ENCODE measurements at places on chromosomes 2 and 18.

DNA sequence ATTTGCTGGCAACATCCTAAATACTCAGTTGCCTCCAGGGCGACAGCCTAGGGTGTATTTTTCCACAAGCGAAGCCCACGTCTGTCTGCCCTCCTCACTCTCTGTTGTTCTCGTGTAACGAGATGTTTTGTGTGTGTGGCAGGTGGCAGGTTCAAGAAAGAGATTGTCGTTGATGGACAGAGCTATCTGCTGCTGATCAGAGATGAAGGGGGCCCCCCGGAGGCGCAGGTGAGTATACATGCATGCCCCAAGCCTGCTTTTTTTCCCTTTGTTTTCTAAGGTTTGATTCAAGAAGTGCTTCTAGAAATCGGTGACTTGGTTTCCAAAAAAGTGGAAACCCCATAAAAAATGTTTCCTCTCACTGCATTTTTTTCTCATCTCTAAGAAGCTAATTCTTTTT lies 247.0 kb downstream of the AGAP1 start:
- no peaks in the 10 kb centered on the region for H3K27me3 ChIP-seq
- H3K4me3 ChIP-seq: no peak overlapping the region
- H3K27ac ChIP-seq: no peak overlapping the region
- no peaks in the 10 kb centered on the region for H3K4me1 ChIP-seq
- DNase-seq: no peak

GRCh38 chr18:7417727-7418126 lies 149.4 kb upstream of the PTPRM start:
- H3K27me3 ChIP-seq: no peaks in the 10 kb centered on the region
- H3K4me1 ChIP-seq: peaks cover 7% of the 10 kb centered on the region
- no peak for DNase-seq
- H3K27ac ChIP-seq: no peak overlapping the region
- no peak overlapping the region for H3K4me3 ChIP-seq
- no peaks in the 10 kb centered on the region for H3K36me3 ChIP-seq

GRCh38 chr2:201040867-201041628 lies 30.4 kb downstream of the HYCC2 start:
- H3K27ac ChIP-seq: no peak overlapping the region
- H3K4me3 ChIP-seq: no peak overlapping the region

- DNase-seq: no peak
- no peak overlapping the region for H3K4me3 ChIP-seq
- no peaks in the 10 kb centered on the region for H3K27me3 ChIP-seq
- no peaks in the 10 kb centered on the region for H3K4me1 ChIP-seq
These were observed 116.6 kb downstream of the ICA1L start for GRCh38 chr2:202754936-202755335.

DNA sequence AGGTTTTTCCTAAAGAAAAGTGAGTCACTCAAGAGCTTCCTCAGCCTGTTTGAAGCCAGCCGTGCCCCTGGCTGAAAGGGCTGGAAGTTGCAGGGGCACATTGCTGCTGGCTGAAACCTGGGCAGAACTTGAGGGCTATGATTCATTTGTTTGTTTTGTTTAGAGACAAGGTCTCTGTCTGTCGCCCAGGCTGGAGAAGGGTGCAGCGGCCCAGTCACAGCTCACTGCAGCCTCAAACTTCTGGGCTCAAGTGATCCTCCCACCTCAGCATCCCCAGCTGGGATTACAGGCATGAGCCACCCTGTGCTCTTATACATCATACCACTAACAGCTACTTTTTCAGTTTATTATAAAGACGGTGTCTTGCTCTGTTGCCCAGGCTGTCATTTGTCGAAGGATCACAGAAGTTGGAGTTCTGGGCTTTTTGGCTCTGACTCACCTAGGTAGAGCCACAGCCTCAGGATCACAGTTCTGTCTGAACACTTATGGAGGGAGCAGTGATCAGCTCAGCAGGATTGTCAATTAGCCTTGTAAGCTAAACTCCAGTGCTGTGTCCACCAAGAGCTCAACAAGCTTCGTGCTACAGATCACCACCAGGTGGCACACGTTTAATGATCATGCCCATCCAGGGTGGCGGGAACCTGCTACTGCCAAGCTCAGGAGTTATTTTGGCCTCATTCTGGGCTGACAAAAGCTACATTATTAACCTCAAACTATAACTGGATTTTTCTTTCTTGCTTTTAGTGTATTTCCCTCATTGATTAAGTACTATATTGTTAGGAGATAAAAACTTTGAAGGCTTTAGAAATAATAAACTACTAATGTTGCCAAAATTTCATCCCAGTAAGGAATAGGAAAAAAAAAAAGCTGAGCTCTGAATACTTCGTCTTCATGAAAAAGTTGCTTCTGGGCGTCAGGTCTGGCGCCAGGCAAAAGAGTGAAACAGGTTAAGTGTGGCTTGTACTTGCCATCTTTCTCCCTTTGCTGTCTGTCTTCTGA lies 57.9 kb downstream of the ARHGEF33 start:
- no peaks in the 10 kb centered on the region for H3K36me3 ChIP-seq
- peak; percentile 47 for DNase-seq
- no peak overlapping the region for H3K4me3 ChIP-seq

- H3K27me3 ChIP-seq: no peaks in the 10 kb centered on the region
- no peaks in the 10 kb centered on the region for H3K4me1 ChIP-seq
- no peak overlapping the region for H3K4me3 ChIP-seq
- H3K36me3 ChIP-seq: no peaks in the 10 kb centered on the region
These were observed 73.2 kb downstream of the CAPN13 start for GRCh38 chr2:30733876-30734520.

DNA sequence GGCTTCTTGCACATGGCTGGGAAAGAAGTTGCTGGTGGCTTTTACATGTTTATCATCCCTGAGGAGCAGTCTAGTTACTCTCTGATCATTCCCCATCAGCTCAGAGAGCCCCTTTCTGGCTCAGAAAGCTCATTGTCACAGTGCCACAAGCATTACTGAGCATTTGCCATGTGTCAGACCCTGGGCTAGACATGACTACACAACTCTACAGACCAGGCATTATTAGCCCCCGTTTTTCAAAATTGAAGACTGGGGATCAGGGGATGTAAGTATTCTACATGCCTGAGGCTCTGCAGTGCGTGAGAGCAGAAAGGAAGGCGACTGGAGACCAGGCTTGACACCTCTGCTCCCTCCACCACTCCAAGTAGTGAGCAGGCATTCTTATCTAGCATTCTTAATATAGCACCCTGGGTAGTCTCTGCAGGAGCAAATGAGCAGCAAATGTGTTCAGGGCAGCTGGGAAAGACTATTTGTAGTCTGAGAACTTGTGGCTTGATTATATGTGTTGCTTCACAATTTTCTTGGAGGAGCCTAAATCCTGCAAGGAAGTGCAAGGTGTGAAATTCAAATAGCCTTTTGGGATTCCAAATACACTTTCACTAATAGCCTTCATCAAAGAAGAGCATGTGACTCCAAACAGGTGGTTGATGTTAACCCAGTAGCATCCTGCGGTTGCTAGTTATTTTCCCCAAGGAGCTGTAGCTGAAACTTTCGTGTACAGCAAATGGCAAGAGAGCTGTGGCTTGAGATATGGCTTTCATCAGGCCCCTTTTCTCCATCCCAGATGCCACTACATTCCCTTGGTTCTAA lies 143.2 kb downstream of the DDX1 start:
- H3K4me3 ChIP-seq: no peak overlapping the region
- H3K27me3 ChIP-seq: no peaks in the 10 kb centered on the region
- peak overlapping the region; percentile 40 for H3K27ac ChIP-seq

- no peaks in the 10 kb centered on the region for H3K36me3 ChIP-seq
- H3K27me3 ChIP-seq: peaks cover 93% of the 10 kb centered on the region
- DNase-seq: no peak
- H3K4me1 ChIP-seq: peaks cover 9% of the 10 kb centered on the region
- no peak overlapping the region for H3K27ac ChIP-seq
These were observed 4.2 kb downstream of the HOXD11 start for GRCh38 chr2:176111309-176111663.

- peak; percentile 52 for DNase-seq
- no peaks in the 10 kb centered on the region for H3K36me3 ChIP-seq
- H3K4me1 ChIP-seq: peaks cover 46% of the 10 kb centered on the region
- H3K27ac ChIP-seq: peak overlapping the region; percentile 44
- no peaks in the 10 kb centered on the region for H3K27me3 ChIP-seq
These were observed 147.6 kb downstream of the SLC8A1 start for GRCh38 chr2:40304340-40304739.

GRCh38 chr18:79884963-79885728 lies 66.3 kb downstream of the SLC66A2 start:
- H3K36me3 ChIP-seq: no peaks in the 10 kb centered on the region
- no peak overlapping the region for H3K27ac ChIP-seq
- H3K27me3 ChIP-seq: no peaks in the 10 kb centered on the region

GRCh38 chr18:650428-650858 lies 7.0 kb upstream of the TYMS start:
- H3K4me3 ChIP-seq: no peak overlapping the region
- no peak for DNase-seq
- H3K4me1 ChIP-seq: no peaks in the 10 kb centered on the region
- H3K27ac ChIP-seq: no peak overlapping the region
- H3K36me3 ChIP-seq: no peaks in the 10 kb centered on the region

- H3K4me1 ChIP-seq: peaks cover 66% of the 10 kb centered on the region
- peak overlapping the region; percentile 72 for H3K27ac ChIP-seq
- no peaks in the 10 kb centered on the region for H3K27me3 ChIP-seq
These were observed 70.0 kb upstream of the PPP1CB start for GRCh38 chr2:28681606-28682005.

- no peaks in the 10 kb centered on the region for H3K27me3 ChIP-seq
- no peaks in the 10 kb centered on the region for H3K4me1 ChIP-seq
- H3K4me3 ChIP-seq: no peak overlapping the region
- no peak overlapping the region for H3K27ac ChIP-seq
- DNase-seq: no peak
These were observed 31.7 kb upstream of the CYBRD1 start for GRCh38 chr2:171490577-171490976.

- H3K27me3 ChIP-seq: no peaks in the 10 kb centered on the region
- H3K27ac ChIP-seq: no peak overlapping the region
- no peak for DNase-seq
- H3K4me1 ChIP-seq: peaks cover 11% of the 10 kb centered on the region
- H3K4me3 ChIP-seq: no peak overlapping the region
These were observed 122.1 kb upstream of the STPG4 start for GRCh38 chr2:47277187-47277586.

GRCh38 chr2:71704688-71705087 lies 251.3 kb downstream of the DYSF start:
- no peak overlapping the region for H3K4me3 ChIP-seq
- H3K27me3 ChIP-seq: no peaks in the 10 kb centered on the region
- H3K36me3 ChIP-seq: no peaks in the 10 kb centered on the region
- no peak overlapping the region for H3K27ac ChIP-seq

GRCh38 chr2:219706823-219707281 lies 79.4 kb downstream of the SLC4A3 start:
- H3K36me3 ChIP-seq: no peaks in the 10 kb centered on the region
- H3K27ac ChIP-seq: peak overlapping the region; percentile 68
- H3K27me3 ChIP-seq: no peaks in the 10 kb centered on the region
- H3K4me1 ChIP-seq: peaks cover 7% of the 10 kb centered on the region

- no peaks in the 10 kb centered on the region for H3K27me3 ChIP-seq
- no peaks in the 10 kb centered on the region for H3K4me1 ChIP-seq
- H3K36me3 ChIP-seq: peaks cover 17% of the 10 kb centered on the region
These were observed 11.9 kb upstream of the RPL37A start for GRCh38 chr2:216486708-216487107.

GRCh38 chr2:224310943-224311625 lies 90.8 kb downstream of the FAM124B start:
- no peaks in the 10 kb centered on the region for H3K4me1 ChIP-seq
- H3K27ac ChIP-seq: no peak overlapping the region

DNA sequence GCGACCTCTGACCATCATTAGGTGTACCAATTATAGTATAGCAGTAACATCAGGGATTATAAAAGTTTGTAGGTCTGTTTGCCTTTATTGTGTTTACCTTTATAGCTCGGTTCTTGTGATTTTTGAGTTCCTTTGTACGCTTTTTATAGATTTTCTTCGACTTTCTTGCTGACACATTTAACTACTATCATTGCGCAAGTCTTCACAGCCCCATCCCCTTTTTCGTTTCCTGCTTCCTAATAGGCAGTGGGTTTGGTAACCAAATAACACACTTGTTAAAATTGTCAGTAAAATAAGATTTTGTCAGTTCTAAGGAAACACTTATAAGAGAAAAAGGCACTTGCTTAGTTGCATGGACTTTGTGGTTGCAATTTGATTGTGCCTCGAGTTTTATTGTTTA lies 541.5 kb downstream of the LRP1B start:
- no peak for DNase-seq
- H3K27me3 ChIP-seq: no peaks in the 10 kb centered on the region
- no peaks in the 10 kb centered on the region for H3K36me3 ChIP-seq
- H3K4me1 ChIP-seq: no peaks in the 10 kb centered on the region

DNA sequence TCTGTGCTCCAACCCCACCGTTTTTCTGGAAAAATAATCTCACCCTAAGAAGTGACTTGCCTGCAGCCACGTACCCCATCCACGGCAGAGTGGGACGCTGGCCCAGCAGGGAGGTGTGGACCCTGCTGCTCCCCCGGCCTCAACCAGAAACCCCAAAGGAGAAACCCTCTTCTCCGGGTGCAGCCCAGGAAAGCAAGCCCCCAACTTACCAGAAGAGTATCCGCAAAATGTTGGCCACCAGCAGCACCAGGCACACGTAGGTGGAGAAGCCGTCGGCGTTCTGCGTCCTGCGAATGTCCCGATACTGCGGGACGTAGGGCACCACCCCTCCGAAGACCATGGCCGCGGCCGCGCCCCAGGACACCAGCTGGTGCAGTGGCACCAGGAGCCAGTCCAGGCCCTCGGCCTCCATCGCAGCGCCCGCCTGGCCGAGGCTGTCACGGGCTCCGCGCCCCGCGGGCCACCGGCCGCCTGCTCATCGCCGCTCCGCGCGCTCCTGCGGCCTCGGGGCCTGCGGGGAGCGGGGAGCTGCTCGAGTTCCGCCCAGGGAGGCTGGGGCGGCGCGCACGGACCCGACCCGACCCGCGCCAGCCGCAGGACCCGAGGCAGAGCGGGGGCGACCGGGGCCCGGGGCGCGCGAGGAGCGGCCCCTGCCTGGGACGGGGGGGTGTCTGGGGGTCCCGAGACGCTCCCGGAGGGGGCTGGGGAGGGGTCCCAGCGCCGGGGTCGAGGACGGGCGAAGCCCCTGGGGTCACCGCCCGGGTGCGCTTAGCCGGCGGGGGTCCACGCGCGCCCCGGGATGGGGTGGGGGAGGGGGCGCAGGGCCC lies 725 bp downstream of the SLC66A2 start:
- peaks cover 31% of the 10 kb centered on the region for H3K4me1 ChIP-seq
- H3K4me3 ChIP-seq: peak overlapping the region; percentile 94
- no peaks in the 10 kb centered on the region for H3K27me3 ChIP-seq
- peak overlapping the region; percentile 86 for H3K27ac ChIP-seq

GRCh38 chr2:176106581-176107539 lies at the start of gene HOXD11:
Gene HOXD11 (plus strand): TSS chr2:176107280. CDS start chr2:176107356, 76 bp downstream.
- H3K4me3 ChIP-seq: peak within 1 kb of the TSS; percentile 13
- peaks cover 89% of the 10 kb centered on the region for H3K27me3 ChIP-seq
- H3K27ac ChIP-seq: peak within 1 kb of the TSS; percentile 90
- no peaks in the 10 kb centered on the region for H3K36me3 ChIP-seq
- DNase-seq: no peak

DNA sequence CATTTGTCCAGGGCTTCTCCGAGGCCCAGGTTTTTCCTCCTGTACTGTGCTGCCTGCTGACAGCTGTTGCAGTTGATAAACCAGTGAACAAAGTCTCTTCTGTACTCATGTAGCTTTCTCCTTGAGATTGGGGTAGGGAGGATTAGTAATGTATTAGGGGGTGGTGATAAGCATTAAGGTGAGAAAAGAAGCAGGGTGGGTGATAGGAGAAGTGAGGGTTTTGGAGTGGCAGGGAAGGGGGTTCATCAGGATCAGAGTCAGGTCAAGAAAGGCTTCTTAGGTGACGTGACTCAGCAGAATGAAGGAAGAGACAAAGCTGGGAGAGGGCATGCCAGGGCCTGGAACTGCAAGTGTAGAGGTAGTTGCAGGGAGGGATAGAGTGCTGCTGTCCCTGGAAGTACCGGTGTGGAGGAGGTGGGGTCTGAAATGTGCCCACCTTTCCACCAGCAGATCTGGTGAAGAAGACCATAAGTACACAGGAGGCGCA lies 48.7 kb downstream of the PKP4 start:
- no peaks in the 10 kb centered on the region for H3K36me3 ChIP-seq
- DNase-seq: no peak
- no peak overlapping the region for H3K4me3 ChIP-seq
- H3K27me3 ChIP-seq: no peaks in the 10 kb centered on the region

Data from heart left ventricle (tissue), 16 donors.